ENCODE measurements at places on chromosomes 3 and 15.

- peak; percentile 71 for DNase-seq
Observed at GRCh38 chr15:82045179-82045891, 483 bp downstream of the MEX3B start.

GRCh38 chr3:32238453-32239306 lies at the start of gene CMTM8:
TSS of gene CMTM8 (plus strand) at chr3:32238680. CDS start at chr3:32238973, 293 bp downstream.
- DNase-seq = peak; percentile 79

GRCh38 chr15:40436116-40436891 lies 4.4 kb upstream of the BAHD1 start:
- DNase-seq = peak; percentile 69

DNA sequence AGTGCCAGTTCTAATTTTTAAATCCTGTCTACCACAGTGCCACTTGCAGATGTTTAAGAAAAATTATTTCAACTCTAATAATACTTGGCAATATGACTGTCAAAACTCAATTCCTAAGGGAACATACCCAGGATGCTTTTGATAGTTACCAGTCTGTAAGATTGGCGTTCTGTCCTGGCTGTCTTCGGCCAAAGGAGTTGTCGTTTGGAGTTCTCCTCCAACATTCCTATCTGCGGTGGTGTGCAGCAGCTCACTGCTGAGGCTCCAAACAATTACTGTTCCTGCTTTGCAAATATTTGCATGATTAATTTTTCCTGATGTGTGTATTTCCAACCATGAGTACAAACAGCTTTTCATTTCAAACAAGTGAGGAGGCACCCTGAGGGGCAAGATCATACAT lies 330.8 kb upstream of the DPH6 start:
- DNase-seq = peak; percentile 83

GRCh38 chr3:115685097-115685496 lies 61.8 kb downstream of the GAP43 start:
- DNase-seq = no peak

DNA sequence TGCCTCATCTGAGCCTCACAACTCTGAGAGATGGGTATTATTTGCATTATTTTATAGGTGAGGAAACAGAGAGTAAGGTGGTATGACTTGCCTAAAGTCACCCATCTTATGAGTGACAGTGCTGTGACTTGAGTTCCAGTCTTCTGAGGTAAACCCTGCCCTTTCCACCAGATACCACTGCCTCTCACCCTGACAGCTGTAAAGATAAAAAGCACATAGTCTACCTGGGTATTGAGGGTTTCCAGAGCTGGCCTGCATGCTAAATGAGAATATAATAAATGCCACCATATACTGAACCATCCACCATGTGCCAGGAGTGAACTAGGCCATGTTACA lies 25.6 kb downstream of the RASGRP1 start:
- DNase-seq = no peak

DNA sequence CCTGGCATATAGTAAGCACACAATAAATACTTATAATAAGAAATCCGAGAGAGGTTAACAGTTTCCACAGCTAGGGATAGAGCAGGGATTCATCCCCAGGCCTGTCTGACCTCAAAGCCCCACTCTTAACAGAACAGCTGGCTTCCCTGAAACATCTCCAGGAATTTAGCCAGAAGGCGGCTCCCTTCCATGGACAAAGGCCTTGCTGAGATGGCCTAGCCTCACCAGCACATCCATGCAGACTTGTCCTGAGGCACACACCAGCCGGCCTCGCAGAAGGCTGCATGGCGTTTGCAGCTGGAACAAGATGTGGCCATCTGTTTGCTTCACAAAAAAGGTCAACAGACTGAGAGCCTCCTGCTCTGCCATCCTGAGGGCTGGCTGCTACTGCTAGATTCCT lies 245.4 kb downstream of the SLCO3A1 start:
- DNase-seq = no peak

GRCh38 chr3:108328821-108329486 lies 32.6 kb downstream of the HHLA2 start:
- no peak for DNase-seq

DNA sequence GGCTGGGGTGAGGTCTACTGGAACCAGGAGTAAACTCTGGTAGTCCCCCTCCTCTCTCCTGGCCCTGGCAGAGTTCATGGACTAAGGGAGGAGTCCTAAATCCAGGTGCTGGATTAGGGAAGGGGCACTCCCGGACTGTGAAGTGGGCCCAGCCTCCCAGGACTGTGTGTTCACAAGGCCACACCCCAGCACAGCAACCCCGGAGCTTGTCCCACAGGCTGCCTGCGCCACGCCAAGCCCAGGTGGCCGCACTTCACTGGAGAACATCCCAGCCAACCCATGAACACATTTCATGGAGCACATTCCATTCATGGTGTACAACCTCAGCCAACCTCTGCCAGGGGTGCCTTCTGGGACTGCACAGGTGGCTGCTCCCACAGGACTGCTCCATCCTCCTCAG lies 8.2 kb downstream of the ARPIN start:
- no peak for DNase-seq

DNA sequence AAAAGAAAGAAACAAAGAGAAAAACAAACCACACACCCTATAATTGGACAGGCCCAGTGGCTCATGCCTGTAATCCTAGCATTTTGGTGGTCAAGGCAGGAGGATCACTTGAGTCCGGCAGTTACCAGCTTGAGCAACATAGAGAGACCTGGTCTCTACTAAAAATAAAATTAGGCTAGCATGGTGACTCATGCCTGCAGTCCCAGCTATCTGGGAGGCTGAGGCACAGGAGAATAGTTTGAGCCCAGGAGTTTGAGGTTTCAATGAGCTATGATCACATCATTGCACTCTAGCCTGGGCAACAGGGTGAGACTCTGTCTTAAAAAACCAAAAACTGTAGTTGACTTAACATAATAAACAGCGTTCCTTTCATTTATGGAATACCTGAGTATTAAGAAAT lies 72.3 kb upstream of the ST3GAL6 start:
- no peak for DNase-seq

DNA sequence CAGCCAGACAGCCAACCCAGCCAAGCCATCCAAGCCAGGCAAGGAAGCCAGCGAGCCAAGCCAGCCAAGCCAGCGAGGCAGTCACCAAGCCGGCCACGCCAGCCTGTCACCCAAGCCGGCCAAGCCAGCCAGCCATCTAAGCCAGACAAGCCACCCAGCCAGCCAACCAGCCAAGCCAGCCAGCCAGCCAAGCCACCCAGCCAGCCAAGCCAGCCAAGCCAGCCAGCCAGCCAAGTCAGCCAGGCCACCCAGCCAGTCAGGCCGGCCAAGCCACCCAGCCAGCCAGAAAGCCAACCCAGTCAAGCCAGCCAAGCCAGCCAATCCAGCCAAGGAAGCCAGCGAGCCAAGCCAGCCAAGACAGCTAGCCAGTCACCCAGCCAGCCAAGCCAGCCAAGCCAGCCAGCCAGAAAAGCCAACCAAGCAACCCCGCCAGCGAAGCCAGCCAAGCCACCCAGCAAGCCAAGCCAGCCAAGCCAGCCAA lies 201.2 kb downstream of the GOLGA6L6 start:
- no peak for DNase-seq

- DNase-seq = peak; percentile 73
Observed at GRCh38 chr3:24023197-24023596, 78.1 kb downstream of the NR1D2 start.

DNA sequence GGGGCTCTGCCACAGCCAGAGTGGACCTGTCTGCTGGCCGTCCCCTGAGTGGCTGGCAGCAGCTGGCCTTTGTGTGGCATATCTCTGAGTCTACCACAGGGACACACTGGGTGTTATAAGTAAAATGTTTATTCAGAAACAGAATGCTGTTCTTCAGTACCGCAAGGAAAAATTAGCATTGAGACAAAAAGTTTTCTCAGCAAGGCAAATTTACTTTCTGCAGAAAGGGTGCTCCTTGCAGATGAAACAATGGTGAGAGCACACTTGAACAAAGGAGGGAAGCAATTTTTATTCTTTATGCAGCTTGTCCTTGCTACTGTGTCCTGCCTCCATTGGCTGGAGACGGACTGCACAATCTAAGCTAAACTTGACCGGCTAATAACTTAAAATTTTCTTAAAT lies 4.0 kb downstream of the TMEM89 start:
- no peak for DNase-seq

DNA sequence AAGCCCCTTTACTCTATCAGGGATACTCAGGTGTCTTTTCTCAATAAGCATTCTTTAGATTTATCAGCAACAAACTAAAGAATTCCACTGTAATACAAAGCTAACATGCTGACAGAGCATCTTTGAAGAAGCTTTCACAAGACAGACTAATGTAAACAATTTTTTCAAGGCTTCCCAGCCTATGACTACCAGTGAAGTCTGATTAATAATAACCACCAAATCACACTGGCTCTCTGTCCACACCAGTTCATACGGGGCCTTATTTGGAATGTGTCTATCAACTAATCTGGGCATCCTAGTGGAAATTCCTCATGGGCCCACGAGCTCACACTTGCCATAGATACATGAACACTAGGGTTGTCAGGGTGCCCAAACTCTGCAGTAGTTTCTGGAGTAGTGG lies 84.5 kb downstream of the EFL1 start:
- DNase-seq = no peak

GRCh38 chr15:52158084-52158765 lies 33.0 kb downstream of the GNB5 start:
- DNase-seq = no peak

- peak; percentile 33 for DNase-seq
Observed at GRCh38 chr3:5188419-5189221, 1.1 kb downstream of the EDEM1 start.

DNA sequence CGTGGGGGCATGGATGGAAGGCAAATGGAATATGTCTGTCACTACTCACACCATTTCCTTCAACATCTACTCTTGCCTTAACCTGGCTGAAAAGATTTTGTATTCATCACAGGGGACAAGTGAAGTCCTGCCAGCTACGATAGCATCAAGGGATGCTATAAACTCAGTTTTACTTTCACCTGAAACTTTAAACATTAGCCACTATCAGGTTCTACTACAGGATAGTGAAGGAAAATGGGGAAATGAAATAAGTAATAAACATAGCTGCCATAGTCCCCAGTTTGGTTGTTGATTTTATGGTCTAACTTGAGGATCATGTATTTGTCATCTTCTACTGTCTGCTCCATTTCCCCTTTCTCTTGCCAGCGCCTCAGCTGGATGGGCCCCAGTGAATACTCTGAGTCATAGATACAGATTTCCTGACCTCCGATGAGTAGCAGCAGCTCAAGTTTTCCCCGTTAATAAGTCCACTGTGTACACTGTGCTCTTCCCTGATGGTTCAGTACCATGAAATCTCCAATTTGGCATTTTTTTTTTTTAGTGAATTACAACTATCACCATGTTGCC lies 338.2 kb upstream of the SLCO3A1 start:
- DNase-seq = no peak

GRCh38 chr3:159652452-159652851 lies 336.2 kb upstream of the IL12A start:
- peak; percentile 47 for DNase-seq

- no peak for DNase-seq
Observed at GRCh38 chr3:47404431-47404876, 23.6 kb downstream of the PTPN23 start.

DNA sequence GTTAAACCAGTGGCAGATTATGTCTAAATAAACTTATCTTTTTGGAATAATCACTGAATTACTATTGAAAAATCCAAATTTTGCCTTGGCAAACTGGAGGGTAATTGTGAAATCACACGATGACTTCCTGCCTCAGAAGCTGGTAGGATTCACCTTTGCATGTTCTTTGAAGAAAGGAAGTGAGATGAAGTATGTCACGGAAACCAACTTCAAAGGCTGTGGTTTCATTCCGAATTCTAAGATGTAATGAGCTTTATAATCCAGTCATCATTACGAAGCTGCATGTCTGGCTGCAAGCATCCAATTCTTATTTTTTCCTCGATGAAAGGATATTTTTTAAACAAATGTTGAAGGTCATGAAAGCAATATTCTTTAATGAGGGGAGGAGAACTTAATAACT lies 15.0 kb upstream of the ZBED2 start:
- DNase-seq = no peak

DNA sequence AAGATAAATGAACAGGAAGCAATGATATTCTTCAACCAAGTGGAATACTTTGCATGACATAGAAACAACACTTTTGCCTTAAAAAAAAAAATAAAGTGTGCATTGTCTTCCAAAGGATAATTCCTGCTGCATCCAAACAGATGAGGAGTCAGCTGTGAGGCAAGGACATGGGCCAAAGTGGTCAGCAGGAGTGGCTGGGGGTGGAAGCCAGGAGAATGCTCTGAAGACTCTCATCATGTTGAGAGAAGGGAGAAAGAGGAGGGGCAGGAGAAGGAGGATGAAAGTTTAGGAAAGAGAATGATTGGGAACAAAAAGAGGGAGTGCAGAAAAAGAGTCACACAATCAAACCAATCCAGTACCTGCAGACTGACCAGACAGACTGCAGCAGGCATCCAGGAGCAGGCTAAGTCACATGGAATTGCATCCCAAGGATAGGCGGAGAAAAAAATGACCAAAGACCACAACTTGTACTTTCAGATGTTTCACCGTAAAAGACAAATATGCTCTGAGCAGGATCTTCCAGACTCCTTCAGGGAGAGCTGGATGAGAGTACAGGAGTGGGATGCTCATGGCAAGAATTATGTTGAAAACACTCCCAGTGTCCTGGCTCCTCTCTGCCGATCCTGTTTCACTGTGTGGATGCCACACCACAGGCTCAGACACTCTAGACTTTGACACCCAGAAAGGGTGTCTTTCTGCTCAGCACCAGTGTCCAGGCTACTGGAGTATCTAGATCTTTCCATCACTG lies 11.9 kb downstream of the ABI3BP start:
- no peak for DNase-seq

DNA sequence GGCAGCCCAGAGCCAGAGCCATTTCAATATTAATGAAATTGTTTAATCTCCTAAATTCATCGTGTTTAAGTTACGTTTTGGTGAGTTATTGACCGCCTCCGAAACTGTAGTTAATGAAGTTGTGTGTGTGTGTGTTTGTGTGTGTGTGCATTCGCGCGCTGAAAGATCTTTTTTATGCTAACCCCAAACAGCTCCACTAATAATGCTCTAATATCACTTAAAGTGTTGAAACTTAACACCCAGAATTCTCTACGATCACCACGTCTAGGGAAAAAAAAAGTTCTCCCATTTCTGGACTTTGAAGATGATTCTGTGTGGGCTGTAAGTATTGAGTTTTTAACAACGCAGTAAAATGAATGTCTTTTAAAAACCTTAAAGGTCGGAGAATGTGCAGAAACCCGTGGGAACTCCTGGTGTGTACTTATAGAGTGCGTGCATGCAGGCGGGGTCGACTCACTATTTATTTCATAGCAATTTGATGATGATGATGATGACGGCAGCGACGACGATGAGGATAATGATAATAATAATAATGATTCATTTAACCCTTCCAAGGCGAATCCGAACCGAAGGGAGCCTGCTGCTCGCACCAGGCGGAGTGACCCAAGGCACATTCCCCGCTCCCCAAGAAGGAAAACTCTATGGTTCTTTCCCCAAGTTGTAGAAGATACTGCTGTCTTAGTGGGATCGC lies 1.4 kb upstream of the FOXB1 start:
- peak; percentile 41 for DNase-seq

DNA sequence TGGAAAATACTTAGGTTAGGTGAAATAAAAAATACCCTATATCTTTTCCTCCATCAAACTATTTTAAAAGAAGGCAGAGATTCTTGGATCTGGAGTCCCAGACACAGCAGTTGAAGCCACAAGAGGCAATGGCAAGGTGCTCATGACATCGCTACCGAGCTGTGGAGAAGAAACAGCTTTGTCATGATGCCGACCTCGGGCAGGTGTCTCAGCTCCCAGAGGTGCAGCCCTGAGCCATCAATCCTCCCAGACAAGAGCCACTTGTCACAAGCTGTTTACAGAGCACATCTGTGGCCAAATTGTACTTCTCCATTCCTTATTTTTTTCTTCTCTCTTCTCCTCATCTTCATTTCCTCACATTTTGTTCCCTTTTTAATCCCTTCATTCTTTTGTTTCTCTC lies 50.8 kb downstream of the GPR176 start:
- peak; percentile 89 for DNase-seq
